ENCODE measurements at places on chromosomes 5 and 9.
A peak's percentile ranks its signal among the peaks of the same experiment; 100 is the strongest.

DNA sequence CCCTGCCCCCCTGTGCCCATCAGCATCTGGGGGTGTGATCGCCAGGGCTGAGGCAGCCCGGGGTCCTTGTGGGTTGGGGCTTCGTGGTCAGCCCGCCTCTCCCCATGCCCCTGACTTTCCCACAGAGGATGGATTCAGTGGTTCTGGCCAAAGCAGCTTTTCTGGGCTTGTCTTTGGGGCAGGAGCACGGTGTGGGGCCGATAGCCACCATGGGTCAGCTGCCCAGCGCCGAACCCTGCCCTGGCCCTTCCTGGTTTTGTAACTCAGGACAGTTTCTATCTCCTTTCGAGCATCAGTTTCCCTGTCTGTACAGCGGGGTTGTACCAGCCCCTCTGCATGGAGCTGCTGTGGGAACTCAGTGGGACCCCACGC, 77.1 kb downstream of the HMCN2 start:
- DNase-seq, result no peak

- no peak for DNase-seq
Observed at GRCh38 chr9:70101265-70101664, 57.6 kb downstream of the MAMDC2 start.

DNA sequence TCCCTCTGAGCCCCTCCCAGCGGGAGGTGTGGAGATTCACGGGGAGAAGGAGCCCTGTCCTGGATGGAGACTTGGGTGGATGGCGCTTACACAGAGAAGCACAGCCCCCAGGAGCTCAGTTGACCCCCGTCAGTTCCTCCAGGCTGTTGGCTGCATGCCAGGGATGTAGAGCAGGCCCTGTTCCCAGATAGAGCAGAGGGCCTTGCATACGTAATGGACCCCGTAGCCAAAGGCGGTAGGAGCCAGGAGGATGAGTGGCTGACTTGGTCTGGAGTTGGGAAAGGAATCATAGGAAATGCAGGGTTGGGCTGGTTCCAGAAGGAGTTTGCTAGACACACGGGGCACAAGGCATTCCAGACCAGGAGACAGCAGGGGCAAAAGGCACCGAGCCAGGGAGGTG, 2.5 kb downstream of the PMPCA start:
- no peak for DNase-seq

- DNase-seq, result no peak
Observed at GRCh38 chr5:14739538-14739937, 75.0 kb downstream of the OTULIN start.

DNA sequence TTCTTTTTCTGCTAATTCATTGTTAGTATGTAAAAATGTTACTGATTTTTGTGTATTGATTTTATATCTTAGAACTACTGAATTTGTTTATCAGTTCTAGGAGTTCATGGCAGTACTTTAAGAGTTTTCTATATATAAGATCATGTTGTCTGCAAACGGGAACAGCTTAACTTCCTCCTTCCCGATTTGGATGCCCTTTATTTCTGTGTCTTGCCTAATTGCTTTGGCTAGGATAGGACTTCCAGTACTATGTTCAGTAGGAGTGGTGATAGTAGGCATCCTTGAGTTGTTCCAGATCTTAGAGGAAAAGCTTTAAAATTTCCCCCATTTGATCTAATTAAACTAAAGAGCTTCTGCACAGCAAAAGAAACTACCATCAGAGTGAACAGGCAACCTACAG, 20.1 kb downstream of the RCL1 start:
- DNase-seq, result no peak

DNA sequence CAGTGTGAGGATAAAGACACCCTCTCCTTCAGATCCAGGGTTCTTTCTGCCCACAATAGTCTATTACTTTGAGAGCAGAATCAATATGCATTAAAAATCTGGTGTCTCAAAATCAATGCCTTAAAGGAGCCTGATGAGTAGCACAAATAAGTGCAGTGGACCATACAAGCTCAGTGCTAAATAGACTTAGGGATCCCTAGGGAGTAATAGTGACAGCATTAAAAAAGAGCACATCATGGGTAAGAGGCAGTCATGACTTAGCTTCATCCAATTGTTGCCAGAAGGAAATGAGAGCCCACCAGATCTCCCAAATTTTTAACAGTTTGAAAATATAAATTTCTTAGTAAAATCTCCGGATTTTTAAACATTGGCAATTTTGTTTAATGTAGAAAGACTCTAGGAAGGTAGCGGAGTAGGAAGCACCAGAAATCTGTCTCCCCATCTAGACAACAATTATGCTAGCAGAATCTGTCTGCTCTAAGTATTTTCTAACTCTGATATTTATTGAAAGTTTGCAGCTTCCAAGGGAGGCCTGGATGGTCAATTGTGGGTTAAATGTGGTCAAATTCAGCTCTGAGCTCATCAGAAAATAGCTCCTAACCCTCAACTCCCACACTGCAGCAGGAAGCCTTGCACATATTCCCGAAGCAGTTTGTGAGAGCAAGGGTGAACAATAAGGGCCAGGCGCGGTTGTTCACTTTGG, 443.9 kb downstream of the TLE1 start:
- no peak for DNase-seq

DNA sequence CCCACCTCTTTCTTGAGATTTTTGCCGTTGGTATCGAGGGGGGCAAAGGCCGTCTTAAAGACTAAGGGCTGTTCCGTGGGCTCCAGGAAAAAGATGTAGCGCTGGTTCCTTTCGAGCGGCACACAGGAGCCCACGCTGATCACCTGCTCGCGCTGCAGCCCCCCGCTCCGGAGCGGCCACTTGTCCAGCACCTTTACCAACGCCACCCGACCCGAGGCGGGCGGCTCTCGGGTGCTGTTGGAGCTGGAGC, 781 bp downstream of the NRG2 start:
- DNase-seq, result no peak

GRCh38 chr5:121979691-121980090, 17.9 kb downstream of the SRFBP1 start:
- no peak for DNase-seq

GRCh38 chr5:55497712-55498111, 37.1 kb downstream of the PLPP1 start:
- DNase-seq, result no peak

- peak; percentile 2 for DNase-seq
Observed at GRCh38 chr5:79990205-79990597, 861 bp downstream of the MTX3 start.

GRCh38 chr5:125180231-125180829, 433.9 kb upstream of the ZNF608 start:
- DNase-seq, result peak; percentile 25

DNA sequence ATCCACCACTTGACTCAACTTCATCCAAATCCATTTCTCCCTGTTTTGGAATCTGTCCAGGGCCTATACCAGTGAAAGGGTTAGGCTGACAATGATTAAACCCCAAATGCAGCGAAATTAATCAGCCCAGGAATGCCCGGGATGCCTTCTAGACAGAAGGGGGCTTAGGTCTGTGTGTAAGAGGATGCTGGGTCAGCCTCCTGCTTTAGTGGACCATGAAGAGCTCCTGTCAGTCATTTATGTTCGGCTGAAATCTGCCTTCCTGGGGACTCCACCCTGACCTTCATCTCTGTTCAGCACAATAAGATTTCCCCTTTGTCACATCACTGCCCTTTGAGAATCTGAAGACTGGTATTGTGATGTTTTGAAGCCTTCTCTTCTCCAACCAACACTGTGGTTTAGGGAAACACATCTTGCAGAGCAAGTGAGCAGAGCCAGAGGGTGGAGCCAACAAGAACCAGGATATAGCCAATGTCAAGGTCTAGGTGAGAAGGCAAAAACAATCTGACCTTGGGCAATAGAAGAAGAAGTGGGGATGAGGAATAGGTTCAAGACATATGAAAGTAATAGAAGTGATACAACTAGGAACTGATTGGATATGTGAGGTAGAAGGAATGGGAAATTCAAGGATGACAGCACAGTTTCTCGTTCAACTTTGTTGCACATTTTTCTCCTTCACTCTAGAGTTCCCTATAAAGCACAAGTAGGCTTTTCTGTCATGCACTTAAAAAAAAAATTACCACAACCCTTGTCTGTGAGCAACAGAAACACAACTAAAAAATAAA, 234.4 kb downstream of the ARHGAP26 start:
- DNase-seq, result no peak

DNA sequence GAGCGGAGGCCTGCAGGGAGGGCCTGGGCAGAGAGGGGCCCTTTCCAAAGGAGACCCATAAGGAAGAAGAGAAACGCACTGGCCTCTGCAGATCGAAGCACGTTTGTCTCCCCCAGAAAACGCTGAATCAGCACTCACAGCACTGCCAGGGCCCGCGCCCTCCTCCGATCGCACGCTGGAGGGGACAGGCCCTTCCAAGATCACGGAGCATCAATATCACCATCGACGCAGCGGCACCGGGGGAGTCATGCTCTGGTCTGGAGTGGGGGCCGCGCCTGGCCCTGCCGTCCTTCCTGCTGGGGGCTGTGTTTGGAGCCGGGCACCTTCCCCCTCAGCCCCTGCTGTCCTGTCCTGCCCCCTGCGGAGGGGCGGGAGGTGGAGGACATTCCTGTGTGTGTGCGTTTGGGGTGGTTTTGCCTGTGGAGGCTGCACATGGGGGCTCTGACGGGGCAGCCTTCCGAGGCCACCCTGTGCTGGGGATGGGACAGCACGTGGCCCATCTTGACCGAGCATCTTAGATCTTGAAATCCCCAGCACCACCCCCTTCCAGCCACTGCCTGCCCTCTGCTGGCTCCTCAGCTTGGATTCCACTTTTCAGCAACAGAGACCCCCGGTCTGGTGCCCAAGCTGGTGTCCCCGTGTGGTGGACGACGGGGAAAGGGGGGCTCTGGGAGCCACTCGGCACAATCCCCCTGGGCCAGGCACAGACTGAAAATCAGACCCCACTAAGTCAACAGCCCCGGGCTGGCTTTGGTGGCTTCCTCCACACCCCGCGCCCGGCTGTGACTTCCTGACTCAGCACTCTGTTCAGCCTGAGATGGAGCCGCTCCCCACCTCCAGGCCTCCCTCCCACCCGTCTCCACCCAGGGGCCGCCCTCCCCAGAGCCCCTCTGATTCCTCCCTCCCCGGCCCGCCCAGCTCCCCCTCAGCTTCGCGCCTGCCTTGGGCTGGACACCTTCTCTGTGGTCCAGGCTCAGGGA, 8.3 kb downstream of the TMEM250 start:
- no peak for DNase-seq

DNA sequence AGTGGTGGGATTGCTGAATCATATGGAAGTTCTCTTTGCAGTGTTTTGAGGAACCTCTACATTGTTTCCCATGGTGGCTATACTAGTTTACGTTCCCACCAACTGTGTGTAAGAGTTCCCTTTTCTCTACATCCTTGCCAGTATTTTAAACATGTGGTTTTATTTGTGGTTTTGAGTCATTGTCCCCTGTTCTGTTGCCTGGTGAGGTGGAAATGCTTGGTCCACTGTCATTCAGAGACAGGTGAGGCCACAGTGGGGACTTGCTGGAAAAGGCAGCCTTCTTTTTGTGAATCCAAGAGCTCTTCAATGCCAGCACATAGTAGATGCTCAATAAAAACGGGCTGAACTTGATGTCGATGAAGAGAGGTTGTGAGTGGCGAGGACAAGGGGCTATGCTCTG, 44.2 kb downstream of the SH3PXD2B start:
- no peak for DNase-seq

DNA sequence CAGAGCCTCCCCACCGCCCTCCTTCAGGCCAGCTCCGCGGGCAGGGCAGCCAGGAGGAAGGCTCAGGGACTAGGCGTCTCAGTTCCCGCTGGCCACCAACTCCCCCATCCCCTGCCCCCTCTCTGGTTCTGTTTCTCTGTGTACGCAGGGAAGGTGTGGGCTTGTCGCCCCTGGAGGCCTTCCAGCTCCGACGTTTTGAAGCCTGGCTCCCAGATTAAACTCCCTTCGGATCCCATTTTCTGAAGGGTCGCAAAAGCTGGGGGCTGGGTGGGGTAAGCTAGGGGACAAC, 346 bp downstream of the ATOX1 start:
- peak; percentile 36 for DNase-seq

GRCh38 chr5:80592105-80592504, 22.0 kb upstream of the ANKRD34B start:
- no peak for DNase-seq

GRCh38 chr5:125421006-125421405, 674.6 kb upstream of the ZNF608 start:
- no peak for DNase-seq

GRCh38 chr5:150215979-150216944, 26.4 kb downstream of the SLC6A7 start:
- no peak for DNase-seq

GRCh38 chr5:120053841-120054240, 410.3 kb upstream of the PRR16 start:
- DNase-seq, result no peak

GRCh38 chr5:135213466-135214239, 179.6 kb upstream of the PITX1 start:
- DNase-seq, result no peak

GRCh38 chr5:157828944-157829639, 29.9 kb downstream of the CLINT1 start:
- no peak for DNase-seq

DNA sequence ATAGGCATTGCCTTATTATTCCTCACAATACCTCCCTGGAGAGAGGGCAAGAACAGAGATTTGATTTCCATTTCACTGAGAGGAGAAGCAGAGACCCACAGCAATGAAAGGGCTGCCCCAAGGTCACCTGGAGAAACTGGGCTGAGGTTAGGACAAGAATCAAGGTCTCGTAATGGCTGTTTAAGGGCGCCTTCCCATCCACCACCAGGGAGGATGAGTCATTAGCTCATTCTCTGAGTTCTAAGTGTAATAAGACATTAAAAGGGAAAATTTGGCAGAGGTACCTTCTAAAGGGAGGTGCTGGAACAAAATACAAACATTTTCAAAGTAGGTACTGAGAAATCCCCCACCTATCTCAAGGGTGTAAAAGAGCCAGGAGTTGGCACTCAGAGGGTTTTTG, 52.6 kb upstream of the TCERG1 start:
- no peak for DNase-seq

- DNase-seq, result no peak
Observed at GRCh38 chr9:86975036-86975435, 27.7 kb upstream of the GAS1 start.

DNA sequence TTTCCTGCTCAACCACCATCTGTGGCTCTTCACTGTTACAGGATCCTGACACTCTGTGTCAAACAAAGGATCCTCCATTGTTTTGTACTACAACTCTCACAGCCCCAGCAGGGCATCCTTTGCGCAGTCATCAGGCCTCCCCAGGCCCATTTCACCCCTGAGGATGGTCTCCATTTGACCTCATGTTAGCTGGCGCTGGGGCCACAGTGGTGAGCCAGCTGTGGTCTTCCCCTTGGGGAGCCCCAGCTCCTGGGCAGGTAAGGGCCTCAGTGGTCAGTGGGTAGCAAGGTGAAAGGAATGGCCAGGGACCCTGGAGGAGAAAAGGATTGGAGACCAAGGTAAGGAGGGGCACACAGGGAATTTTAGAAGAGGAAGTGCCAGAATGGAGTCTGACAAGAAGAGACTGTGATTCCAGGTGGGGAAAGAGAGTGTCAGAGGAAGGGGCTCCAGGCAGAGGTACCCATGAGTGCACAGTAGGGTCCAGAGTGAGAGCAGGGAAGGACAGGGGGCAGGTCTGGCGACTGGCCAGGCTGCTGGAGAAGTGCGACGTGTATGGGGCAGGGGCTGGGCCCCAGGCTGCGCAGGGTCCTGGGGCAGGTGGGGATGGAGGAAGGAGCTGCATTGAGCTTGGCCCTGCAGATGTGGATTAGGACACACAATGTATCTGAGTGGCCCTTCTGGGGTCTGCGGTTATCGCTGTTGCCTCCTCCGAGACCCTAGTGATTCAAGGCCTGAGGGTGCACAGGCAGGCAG, 109.9 kb downstream of the PHF2 start:
- no peak for DNase-seq

GRCh38 chr5:15092801-15093200, 221.2 kb upstream of the ANKH start:
- DNase-seq, result no peak

- no peak for DNase-seq
Observed at GRCh38 chr5:170377027-170377426, 12.1 kb downstream of the KCNMB1 start.
